SJCRH30 (cell line): ENCODE measurements at places on chromosomes 13 and 19.

GRCh38 chr19:8397271-8397670 is 7.1 kb downstream of the RAB11B start:
- no peak for DNase-seq

DNA sequence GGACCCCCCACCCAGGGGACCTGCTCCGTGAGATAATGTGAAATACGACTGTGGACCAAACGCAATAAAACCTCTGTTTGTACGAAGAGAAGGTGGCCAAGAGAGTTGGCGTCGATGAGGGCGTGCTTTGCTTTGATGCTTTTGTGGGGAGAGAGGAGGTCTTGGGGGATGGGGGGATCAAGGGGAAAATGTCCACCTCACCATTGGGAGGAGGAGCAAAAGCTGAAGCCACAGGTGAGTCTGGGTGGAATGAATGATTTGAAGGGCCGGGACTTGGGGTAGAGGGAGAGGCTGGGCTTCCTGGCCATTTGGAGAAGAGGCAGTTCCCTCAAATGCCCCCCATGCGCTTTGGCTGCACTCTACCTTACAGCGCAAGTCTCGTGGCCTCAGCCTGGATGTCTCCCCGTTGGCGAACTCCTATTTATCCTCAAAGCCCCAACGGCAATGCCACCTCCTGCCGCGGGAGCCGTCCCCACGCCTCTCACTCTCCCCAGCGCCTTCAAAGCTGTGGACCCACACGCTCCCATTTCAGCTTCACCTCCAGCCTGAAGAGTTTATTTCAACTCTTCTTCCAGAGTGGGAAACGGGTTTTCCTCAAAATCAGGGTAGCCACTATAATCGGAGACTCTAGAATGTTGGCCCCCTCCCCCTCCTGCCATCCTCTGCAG is 795 bp upstream of the ABCA7 start:
- DNase-seq, result no peak

- DNase-seq, result peak; percentile 50
These were observed 13.6 kb upstream of the DACT3 start for GRCh38 chr19:46674416-46675178.

GRCh38 chr13:23680845-23681669 is 110.8 kb downstream of the TNFRSF19 start:
- DNase-seq, result no peak

GRCh38 chr13:56924401-56924800 is 216.3 kb upstream of the PRR20A start:
- no peak for DNase-seq

- no peak for DNase-seq
These were observed 157.2 kb downstream of the B3GLCT start for GRCh38 chr13:31356991-31357390.

DNA sequence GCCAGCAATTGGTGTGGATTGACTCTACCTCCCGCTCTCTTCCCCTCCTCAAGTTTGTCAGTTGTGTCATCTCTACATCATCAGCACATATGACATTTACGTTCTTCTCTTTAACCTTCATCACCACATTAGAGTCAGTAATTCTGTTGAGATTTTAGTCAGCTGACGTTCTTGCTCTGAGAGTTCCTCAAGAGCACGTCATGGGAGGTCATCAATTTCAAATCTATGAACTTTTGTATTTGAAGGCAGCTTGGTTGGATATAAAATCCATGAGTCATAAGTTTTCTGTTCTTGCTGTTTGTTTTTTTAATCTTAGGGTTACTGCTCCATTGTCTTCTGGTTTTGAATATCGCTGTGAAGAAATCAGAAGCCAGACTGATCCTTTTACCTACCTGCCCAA is 21.8 kb upstream of the ARGLU1 start:
- no peak for DNase-seq

DNA sequence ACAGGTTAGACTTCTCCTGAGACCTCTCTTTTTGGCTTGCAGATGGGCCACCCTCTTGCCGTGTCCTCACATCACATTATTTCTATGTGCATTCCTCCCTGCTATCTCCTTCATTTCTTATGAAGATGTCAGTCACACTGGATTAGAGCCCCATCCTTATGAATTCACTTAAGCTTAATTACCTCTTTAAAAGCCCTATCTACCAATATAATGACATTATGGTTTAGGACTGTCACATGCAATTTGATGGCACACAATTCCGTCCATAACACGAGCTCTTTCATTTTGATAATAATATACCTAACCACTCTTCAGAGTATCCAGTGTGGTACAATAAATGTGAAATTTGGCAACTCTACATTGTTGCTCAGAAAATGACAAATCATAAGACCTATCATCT is 1037.3 kb downstream of the DIAPH3 start:
- no peak for DNase-seq

GRCh38 chr19:39410831-39411080 is 1.7 kb upstream of the PLEKHG2 start:
- no peak for DNase-seq

DNA sequence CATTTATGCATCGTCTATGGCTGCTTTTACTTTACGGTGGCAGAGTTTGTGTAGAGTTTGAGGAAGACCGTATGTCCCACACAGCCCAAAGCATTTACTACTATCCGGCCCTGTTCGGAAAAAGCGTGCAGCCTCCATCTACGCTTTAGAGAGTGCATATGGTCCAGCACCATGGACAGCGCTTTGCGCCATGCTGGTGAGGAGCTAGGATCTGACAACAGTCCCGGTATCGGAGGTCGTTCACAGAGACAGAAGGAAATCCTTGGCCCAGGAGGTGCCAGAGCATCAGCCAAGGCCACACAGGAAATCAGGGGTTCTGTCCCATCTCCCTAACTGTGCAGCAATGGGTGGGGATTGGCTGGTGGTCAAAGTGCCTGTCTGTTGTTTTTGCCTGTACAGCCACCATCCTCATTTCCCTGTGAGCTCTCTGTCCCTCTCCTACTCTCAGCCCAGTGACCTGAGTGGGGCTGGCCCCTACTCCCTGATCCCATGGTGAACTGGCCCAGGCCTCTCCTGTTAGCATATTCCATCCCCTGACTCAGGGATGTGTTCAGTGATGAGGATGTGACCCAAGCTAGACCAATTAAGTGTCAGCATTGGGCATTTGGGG is 16.2 kb upstream of the PRODH2 start:
- DNase-seq, result peak; percentile 66

GRCh38 chr13:66950666-66951065 is 279.5 kb downstream of the PCDH9 start:
- DNase-seq, result no peak

GRCh38 chr19:16222806-16223205 is 25.1 kb downstream of the AP1M1 start:
- DNase-seq, result no peak

- no peak for DNase-seq
These were observed 3.5 kb downstream of the KCTD15 start for GRCh38 chr19:33800012-33800680.

DNA sequence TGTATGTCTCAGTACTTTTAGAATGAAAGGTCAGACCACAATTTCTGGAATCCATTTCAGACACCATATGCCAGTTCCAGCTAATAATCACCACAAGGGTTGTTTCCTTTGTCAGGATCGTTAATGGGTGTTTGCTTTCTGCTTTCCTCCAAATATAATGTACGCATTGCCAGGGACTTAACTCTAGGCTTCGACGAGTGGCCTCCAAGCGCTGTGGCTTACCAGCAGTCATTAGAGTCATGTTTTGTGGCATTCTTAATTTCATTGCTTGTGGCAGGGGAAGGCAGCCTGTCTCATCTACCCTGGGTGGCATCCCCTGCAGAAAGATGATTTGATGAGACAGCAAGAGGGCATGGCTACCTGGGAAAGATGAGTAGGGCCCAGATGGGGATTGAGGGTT is 22.5 kb downstream of the SAFB start:
- DNase-seq, result no peak

DNA sequence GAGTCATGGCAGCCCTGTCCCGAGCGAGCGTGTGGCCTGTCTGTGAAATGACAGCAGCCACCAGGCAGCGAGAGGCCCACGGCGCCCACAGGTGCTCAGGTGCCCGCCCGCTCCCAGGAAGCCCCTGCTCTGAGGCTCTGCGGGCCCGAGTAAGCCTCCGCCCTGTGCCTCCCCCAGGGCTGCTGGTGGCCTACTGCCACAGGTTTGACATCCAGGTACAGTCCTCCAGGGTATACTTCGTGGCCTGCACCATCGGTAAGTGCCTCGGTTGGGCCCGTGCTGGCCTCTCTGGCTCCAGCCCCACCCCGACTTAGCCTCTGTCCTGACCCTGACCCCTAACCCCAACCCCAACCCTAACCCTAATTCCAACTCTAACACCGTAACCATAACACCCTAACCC is 15.0 kb upstream of the TMPRSS9 start:
- DNase-seq, result no peak

GRCh38 chr19:12891553-12892021 is 627 bp downstream of the GCDH start:
- peak; percentile 45 for DNase-seq

GRCh38 chr13:112244495-112245177 is 131.5 kb upstream of the SPACA7 start:
- DNase-seq, result no peak

DNA sequence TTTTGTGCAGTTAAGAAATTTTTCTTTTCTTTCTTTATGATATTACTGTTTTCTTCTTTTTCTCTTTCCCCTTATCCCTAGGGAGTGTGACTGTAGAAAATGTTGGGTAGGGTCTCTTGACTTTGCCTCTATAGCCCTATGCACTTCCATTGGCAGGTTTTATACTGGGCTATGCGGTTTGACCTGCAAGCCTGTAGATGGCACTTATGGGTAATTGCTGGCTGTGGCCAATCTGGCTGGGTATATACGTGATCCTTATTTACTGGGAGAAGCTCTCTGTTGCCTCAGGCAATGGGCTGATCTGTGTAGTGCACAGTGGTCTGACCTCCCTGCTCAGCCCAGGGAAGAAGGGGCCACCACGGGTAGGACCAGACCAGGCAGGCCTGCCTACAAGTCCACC is 78.8 kb downstream of the RAP2A start:
- no peak for DNase-seq

DNA sequence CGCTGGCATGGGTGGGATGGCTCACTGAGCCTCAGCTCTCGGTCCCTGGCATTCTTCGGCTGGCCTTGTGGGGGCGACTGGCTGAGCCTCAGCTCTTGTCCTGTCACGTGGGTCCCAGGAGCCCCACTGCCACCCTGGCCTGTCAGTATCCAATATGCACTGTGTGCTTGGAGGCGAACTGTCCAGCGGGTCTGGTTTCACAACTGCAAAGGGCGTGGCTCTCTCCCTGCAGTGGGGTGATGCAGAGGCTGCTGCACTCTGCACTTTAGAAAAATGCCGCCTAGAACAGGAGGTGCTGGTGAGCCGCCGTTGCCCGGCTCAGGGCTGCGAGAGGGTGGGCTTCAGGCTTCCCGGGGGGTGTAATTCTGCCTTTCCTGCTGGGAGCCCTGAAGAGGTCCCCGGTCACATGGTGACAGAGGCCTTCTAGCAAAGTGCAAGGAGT is 17.0 kb upstream of the TMEM255B start:
- DNase-seq, result peak; percentile 89

DNA sequence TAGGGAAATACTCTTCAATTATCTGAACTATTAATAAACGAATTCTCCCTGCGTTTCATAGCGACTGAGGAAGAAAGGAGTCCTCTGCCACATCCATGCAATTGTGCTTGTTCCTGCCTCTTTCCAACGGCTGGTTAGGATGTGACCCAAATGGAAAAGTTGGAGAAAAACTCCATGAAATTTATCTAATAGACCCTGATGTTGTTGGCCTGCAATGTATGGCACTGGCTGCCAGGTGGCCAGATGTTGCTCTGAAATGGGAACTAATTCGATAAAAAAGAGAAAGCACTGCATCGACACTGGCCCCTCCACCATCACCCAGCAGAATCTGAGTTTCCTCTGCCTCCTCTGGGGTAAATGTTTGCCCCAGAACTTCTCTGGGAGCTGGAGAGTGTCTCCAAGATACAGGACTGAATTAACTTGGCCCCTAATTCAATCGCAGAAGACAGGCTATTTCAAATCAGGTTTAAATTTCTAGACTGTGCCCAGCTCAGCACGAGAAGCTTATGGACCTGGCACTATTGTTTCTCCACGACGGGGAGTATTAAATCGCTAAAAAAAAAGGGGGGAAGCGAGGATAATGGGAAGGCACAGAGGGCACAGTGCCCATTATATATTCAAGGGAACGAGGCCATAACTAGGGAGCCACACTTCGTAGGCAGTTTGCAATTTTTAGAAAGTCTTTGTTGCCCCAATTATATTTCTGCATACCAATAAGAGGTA is 103.9 kb downstream of the ZIC5 start:
- DNase-seq, result no peak

DNA sequence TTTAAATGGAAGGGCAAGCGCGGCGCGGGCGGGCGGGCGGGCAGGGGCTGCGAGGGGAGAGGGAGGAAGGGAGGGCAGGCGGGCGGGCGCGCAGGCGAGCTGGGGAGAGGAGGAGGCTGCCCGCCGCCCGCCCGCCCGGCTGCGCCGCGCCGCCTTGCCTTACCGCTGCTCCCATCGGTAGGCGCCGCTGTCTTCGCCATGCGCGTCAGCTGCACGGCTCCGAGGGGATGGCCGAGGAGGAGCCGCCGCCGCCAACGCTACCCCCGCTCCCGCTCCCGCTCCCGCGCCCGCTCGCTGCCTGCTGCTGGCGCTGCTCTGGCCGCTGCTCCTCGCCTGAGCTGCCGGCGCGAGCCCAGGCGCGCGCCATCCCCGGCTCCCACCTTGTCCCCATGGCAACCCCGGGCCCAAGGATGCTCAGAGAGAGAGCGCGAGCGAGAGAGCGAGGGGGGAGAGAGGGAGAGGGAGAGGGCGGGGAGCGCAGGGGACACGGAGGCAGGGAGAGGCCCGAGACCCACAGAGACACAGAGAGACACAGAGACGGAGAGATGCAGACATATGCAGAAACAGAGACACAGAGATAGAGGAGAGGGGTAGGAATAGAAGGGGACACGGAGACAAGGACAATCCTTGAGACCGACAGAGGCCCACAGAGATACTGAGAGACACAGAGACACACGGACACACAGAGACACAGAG is 40.3 kb downstream of the DEDD2 start:
- peak; percentile 79 for DNase-seq

GRCh38 chr13:41961466-41961760 is 504 bp upstream of the VWA8 start:
- DNase-seq, result no peak

- no peak for DNase-seq
These were observed 100.6 kb upstream of the FRY start for GRCh38 chr13:31930901-31931522.

- no peak for DNase-seq
These were observed 3.4 kb upstream of the WIZ start for GRCh38 chr19:15453091-15453578.

- no peak for DNase-seq
These were observed 114.4 kb downstream of the TNFRSF19 start for GRCh38 chr13:23684647-23685046.

GRCh38 chr13:109274188-109274821 is 512.1 kb downstream of the IRS2 start:
- peak; percentile 21 for DNase-seq

DNA sequence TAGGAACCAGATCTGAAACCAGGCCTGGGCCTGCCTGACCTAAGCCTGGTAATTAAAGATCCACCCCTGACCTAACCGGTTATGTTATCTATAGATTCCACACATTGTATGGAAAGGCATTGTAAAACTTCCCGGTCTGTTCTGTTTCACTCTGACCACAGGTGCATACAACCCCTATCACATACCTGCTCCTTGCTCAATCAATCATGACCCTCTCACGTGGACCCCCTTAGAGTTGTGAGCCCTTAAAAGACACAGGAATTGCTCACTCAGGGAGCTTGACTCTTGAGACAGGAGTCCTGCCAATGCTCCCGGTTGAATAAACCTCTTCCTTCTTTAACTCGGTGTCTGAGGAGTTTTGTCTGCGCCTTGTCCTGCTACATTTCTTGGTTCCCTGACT is 27.3 kb upstream of the ZNF562 start:
- DNase-seq, result no peak

- peak; percentile 82 for DNase-seq
These were observed 34.9 kb downstream of the DNAJC15 start for GRCh38 chr13:43058318-43058674.

GRCh38 chr13:30725326-30726085 is 9.8 kb upstream of the ALOX5AP start:
- no peak for DNase-seq
